ENCODE measurements at places on chromosomes 12 and 14.

- DNase-seq: no peak
Observed at GRCh38 chr12:29023436-29024076, 125.5 kb upstream of the FAR2 start.

DNA sequence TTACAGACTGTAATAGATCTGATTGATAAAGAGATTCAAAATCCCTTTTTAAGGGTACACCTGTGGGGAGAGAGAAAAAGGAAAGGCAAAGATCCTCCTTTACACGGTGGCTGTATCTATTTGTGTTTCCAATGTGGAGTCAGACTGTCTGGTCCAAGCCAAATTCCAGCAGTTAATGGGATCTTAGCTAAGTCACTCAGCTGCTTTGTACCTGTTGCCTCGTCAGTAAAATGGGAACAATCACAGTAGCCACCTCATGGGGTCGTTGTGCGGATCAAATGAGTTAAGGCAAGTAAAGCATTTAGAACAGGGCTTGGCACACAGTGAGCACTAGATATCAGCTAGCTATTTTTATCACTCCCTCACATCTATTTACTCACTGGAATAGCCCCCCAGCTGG lies 46.9 kb downstream of the EFCAB11 start:
- no peak for DNase-seq

DNA sequence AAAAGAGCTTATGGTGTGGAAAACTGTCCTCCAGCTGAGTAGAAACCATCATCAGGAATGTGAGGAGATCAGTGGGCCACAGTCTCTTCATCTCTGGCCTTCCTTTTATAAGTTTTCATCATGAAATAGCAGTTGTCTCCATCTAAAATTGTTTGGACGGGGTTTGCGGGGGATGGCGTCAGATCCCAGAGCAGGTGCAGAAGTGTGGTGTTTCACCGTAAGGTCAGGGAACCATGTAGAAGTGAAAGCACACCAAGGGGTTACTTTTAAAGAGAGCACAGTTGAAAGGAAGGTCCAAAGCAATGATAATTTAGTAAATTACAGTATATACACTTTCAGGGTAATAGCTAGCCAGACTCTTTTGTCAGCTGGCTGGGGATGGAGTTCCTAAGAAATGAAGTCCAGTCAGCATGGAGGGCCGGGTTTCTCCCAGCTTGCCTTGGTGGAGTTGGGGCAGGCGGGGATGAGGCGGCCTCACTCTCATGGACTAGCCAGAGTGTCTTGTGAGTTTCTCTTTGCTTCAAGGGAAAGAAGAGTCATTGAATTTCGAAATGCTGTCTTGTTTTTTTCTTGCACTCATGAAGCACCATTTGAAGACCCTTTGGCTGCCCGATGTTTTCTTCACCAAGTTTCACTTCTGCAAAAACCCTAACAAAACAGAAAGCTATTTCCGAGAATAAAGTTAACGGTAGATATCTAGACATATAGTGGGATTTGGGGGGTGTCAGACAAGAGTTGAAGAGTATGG lies 100.6 kb downstream of the ETV6 start:
- no peak for DNase-seq

GRCh38 chr14:94542111-94542810 lies 19.0 kb upstream of the SERPINA4 start:
- DNase-seq: no peak

GRCh38 chr14:29919845-29920244 lies 7.8 kb downstream of the PRKD1 start:
- no peak for DNase-seq
